ENCODE measurements at places on chromosomes 12 and 14.

- no peak for DNase-seq
Observed at GRCh38 chr12:115799610-115800009, 477.9 kb downstream of the MED13L start.

DNA sequence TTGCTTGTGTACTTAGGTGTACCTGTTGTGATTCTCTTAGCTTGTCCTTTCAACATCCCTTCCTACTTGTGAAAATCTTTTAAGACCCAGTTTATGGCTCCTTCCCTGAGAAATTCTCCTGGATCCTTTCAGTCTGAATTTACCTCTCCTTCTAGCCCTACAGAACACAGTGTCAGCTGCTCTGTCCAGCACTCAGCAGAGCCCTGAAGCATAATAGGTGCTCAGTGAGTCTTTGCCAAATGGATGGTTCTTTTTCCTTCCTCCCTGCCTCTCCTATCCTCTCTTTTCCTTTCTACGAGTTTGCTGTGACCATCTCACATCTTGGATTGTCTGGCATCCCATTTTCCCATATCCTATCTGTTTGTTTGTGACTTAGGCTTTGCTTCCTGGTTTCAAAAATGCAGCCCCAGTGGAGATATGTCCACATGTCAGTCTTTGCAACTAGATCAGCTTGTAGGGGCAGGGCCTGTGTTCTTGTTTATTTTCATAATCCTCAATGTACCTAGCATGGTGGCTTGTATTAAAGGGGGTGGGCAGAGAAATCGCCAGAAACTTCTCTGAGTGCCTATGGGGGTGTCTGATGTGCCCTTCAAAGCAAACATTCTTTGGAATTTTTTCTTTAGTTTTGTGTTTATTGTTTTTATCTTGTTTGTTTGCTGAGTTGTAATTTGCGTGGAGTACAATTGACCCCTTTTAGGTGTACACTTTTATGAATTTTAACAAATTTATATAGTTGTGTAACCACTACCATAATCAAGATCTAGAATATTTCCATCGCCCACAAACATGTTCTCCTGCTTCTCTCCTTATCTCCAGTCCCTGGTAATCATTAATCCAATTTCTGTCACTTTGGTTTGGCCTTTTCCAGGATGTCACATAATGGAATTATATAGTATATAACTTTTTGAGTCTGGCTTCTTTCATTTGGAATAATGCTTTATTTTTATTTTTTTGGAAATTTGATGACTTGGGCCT lies 62.8 kb downstream of the SMOC1 start:
- DNase-seq: no peak

- no peak for DNase-seq
Observed at GRCh38 chr12:52945389-52946232, 3.3 kb upstream of the KRT18 start.

GRCh38 chr12:65967696-65968095 lies 143.4 kb downstream of the HMGA2 start:
- DNase-seq: no peak

DNA sequence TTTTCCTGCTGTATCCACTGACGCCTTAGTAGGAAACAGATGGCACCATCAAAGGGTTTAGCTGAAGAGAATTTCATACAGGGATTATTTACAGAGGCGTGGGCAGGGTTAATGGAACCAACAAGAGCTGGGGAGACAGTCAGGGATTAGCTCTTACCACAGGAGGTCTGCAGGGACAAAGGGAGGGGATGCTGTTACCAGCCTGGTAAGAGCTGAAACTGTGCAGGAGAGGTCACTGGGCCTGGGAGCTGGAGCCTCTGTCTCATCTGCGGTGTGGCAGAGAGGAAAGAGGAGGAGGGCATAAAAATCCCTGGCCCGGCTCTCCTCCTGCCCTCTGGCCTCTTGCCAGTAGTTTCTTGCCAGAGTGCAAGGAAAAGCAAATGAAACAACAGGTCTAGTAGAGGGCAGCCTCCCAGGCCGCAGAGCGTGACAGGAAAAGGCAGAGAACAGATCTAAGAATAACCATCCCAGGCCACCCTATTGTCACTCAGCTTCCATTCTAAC lies 18.9 kb upstream of the POC1B start:
- no peak for DNase-seq

DNA sequence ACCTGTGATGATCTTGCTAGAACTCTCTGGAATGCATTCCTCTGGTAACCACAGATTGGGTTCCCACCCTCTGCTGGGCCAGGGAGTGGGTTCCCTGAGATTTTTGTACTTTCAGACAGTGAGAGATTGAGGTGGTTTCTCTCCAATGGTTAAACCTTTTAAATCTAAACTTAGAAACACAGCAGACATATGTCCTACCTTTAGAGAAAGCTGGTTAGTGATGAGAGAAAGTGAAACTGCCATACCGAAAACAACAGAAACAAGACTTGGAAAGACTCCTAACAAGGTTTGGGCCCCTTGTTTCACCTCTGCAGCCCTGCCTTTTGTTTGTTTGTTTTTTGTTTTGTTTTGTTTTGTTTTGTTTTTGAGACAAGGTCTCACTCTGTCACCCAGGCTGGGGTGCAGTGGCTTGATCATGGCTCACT lies 9.7 kb upstream of the SGPP1 start:
- DNase-seq: no peak

DNA sequence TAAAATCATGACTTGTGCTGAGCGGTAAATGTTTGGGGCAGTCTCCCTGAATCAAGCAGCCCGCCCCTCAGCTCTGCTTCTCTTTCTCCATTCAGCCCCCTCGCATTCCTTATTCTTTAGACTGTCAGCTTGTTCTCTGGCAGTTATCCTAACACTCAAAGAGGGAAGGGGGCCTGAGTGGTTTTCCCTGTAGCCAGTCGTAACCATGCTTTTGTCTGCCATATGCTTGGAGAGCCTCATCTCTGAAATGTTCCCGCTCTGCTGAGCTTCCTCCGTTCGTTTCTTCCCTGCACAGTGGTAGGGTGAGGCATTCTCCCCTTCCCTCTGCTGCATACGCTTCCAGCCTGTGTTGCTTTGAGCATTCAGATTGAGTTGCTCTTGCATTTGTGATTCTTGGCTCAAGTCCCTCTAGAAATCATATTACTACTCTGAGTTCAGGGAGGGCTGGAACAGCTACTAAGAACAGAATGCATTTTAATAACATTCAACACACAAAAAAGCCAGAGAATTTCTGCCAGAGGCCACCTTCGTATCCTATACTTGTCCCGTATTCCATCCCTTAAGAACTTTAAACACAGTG lies 119.7 kb downstream of the FBXL14 start:
- DNase-seq: no peak

DNA sequence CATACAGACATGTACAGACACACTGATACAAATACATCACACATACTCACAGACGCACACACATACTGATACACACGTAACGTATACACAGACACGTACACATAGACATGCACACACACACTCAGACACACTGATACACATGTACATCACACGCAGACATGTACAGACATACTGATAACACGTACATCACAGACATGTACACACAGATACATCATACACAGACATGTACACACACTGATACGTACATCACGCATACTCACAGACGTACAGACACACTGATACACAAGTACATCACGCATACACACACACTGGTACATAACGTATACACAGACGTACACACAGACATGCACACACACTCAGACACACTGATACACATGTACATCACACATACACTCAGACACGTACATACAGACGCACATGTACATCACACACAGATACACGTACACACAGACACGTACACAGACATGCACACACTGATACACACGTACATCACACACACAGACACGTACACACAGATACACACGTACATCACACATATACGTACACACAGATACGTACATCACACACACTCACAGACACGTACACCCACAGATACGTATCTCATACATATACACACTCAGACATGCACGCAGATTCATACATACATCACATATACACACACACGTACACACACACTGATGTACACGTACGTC lies 5.1 kb downstream of the ZNF605 start:
- no peak for DNase-seq

- DNase-seq: no peak
Observed at GRCh38 chr14:88535149-88535548, 19.7 kb downstream of the PTPN21 start.

- DNase-seq: no peak
Observed at GRCh38 chr12:89756194-89756584, 47.6 kb upstream of the ATP2B1 start.

- DNase-seq: no peak
Observed at GRCh38 chr14:93133464-93133863, 17.7 kb upstream of the ITPK1 start.

DNA sequence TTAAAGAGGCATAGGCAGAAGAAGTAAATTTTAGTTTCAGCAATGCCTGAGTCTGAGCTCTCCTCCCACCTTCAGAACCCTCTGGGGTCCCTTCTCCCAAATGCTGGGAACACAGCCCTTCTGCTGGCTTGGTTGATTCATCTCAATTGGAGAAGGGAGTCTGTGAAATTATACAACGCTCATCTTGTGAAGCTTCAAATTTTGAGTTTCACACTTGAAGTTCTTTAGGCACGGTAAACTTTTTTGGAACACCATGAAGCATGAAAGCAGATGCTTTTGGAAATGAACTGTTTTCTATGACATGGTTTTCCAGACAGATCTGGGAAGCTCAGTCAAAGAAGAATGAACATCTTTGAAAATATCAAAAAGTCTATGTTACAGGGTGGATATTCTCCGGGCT lies 69.9 kb downstream of the TBK1 start:
- DNase-seq: no peak

- DNase-seq: no peak
Observed at GRCh38 chr12:92132288-92132687, 13.4 kb downstream of the BTG1 start.

- DNase-seq: no peak
Observed at GRCh38 chr14:85482552-85482951, 47.4 kb upstream of the FLRT2 start.

- DNase-seq: no peak
Observed at GRCh38 chr14:75259510-75259855, 19.1 kb upstream of the FOS start.

DNA sequence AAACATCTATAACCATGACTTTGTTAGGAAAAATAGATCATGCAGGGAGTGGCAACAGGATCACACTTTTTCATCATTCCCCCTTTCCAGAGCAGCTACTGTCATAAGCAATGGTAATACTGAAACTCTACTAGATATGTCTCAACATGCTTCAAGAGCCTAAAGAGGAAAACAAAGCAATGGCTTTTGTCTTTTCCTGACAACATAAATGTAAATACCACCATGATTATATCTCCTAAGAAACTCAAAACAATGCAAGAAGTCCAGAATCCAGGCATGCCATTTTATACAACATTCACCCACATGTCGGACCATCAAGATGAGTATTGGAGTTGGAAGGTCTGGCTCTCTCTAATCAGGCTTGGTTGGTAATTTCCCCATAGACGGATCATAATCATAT lies 78.7 kb downstream of the KIF21A start:
- no peak for DNase-seq

GRCh38 chr12:26833743-26834490 lies 923 bp upstream of the ITPR2 start:
- DNase-seq: no peak

DNA sequence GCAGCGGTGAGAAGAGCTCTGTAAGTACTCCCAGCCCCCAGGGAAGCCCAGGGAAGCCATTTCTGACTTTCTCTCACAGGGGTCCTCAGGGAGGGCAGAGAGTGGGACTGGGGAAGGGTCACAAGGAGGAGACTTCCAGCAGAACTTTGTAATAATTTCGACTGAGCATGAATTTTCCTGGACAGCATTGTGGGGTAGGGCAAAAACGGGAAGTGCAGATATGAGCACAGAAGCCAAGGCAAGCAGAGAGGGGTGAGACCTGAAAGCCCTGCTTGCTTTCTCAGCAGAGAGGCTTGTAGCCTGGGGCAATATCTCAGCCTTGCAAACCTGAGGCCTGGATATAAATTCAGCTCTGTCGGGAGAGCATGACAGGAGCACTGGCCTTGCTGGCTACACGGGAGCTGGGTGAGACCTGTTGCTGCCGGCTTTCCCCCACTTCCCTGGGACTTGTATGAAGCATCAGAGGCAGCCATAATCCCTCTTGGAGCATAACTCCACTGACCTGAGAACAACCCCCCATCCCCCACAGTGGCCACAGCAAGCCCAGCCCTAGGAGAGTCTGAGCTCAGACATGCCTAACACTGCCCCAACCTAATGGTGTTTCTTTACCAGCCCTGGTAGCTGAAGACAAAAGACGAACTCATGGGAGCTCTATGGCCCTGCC lies 9.8 kb upstream of the IQSEC3 start:
- no peak for DNase-seq

DNA sequence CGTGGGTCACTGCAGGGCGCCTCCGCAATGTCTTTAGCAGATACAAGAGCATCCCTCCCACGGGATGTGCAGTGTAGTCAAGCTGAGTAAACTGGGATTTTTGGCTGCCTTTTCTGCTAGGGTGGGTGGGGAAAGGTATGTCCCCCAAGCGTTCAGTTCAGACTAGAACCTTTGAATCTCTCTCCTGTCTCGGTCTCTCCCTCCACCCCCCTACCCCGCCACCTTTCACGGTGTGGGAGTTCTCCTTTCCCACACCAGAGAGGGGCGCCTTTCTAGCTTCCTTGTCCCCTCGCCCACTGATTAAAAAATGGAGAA lies 525 bp upstream of the FAR2 start:
- DNase-seq: no peak

- no peak for DNase-seq
Observed at GRCh38 chr12:121278169-121279070, 18.1 kb downstream of the CAMKK2 start.

DNA sequence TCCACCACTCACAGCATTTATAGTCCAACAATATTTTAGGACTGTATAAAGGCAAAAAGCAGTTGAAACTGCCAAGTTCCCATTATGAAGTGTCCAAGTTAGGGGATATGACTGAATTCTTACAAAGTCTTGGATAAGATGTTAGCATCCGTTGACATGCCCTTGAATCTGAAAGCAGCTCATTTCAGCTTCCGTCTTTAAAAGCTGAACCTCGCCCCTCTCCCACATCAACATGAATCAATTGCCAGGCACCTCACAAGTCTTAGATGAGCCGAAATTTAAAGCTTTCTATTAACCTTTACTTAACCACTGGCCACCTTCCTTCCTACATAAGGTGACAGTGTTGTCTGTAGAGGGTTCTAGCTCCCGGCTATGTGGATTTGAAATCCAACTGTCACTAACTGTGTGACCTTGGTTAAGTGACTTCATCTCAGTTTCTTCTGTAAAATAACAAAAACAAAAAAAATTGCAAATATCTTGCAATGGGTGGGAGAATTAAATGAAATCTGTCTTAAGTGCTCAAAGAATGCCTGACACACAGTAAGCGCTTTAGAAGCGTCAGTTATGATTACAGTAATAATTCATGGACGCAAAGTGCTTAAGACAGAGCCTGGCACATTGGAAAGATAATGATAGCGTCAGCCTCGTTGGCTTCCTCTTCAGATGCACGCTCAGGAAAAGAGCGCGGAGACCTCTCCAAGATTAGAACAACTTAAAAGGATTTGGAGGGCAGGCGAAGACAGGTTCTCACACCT lies 1.2 kb downstream of the PPP1CC start:
- DNase-seq: no peak
